ENCODE measurements at places on chromosomes 13 and 19.

DNA sequence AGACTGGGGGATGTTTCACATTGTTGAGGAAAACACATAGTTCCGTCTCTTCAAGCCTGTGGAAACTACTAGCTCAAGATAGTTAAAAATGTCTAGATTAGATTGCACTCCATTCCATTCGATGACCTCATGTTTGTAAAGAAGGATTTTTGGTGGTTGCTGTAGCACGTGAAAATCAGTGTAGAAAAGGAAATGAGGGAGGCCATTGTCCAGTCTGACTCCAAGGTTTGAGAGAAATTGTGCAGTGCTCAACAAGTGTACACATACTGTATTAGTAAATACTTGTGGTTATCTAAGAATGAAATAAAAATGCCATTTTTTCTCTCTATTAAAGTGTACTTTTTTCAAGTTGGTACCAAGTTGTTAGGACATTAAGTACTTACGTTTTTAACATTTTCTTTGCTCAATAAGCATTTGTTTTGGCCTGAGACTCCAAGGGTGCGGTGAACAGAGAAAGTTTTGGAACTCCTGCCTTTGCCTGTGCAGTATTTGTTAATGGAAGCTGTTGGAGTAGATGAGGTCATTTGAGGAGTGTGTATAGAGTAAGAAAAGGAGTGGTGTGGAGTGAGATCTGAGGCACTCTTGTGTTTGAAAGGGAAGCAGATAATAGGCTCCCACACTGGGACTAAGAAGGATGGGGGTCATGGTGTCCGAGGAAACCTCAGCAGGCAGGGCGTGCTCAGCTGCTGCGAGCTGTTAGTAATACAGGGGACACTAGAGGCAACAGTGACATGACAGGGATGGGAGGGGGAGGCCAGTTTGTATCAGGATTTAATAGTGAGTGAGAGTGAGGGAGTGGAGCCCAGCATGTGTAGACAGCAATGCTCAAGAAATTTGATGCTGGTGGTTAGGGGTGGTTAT lies 4.4 kb downstream of the WASF3 start:
- no peaks in the 10 kb centered on the region for H3K27me3 ChIP-seq
- no peak overlapping the region for H3K4me3 ChIP-seq
- H3K4me1 ChIP-seq: no peaks in the 10 kb centered on the region
- DNase-seq: no peak
- H3K27ac ChIP-seq: no peak overlapping the region
- H3K36me3 ChIP-seq: no peaks in the 10 kb centered on the region

DNA sequence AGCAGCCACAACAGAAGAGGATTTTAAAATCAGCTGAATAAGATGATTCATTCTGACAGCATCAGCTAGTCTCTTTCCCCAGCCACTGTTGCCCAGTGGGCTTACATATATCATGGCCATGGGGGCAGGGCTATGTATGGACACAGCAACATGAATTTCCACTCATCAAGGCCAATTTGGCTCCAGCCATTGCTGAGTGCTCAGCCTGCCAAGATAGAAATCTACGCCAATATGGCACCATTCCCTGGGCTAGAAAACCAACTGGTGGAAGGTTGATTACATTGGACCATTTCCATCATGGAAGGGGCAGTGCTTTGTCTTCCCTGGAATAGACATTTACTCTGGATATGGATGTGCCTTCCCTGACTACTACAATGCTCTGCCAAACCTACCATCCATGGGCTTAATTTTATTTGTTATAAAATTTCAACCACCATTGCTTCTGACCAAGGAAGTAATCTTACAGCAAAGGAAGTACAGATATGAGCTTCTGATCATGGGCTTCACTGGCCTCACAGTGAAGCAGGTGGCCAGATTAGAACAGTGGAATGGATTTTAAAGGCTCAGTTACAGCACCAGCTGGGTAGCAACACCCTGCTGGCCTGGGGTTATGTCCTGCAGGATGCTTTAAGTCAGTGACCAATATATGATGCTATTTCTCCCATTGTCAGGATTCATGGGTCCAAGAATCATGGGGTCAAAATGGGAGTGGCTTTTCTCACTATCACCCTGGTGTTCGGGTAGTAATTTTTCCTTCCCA lies 9.8 kb upstream of the ALOX5AP start:
- no peak overlapping the region for H3K4me3 ChIP-seq
- H3K36me3 ChIP-seq: no peaks in the 10 kb centered on the region
- no peaks in the 10 kb centered on the region for H3K27me3 ChIP-seq
- H3K27ac ChIP-seq: no peak overlapping the region
- H3K4me1 ChIP-seq: no peaks in the 10 kb centered on the region

DNA sequence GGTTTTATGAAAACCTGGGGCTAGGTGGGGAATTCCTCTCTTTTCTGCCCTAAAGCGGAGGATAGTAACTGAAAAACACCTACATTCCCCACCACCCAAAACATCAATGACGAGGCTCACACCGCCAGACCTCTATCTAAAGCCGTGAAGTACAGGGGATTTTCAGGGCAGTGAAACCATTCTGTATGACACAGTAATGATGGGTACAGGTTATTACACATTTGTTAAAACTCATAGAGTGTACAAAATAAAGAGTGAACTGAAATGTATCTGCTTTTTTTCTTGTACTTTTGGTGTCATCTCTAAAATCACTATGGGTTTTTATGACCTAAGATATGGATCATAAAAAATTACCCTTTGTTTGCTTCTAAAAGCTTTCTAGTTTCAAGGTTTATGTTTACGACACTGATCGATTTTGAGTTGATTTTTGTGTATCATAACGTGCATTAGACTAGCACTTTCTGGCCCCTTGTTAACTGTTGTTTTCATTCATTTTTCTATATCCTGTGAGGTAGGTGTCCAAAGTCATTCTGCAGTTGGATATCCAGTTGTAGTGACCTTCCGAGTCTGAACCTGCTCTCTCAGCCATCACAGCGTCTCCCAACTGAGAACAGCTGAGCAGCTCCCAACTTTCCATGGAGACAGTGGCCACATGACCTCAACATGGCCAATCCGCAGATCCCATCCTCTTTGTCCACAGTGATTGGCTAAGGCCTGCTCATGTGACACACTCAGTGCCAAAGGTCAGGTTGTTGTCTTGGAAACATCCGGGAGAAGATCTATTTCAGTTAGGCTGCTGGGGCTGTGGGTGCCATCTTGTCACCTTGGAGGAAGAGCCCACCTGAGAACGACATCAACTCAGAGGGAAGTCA lies 10.3 kb downstream of the MBD3L2B start:
- H3K27me3 ChIP-seq: no peaks in the 10 kb centered on the region
- H3K4me1 ChIP-seq: no peaks in the 10 kb centered on the region
- H3K4me3 ChIP-seq: no peak overlapping the region
- no peak overlapping the region for H3K27ac ChIP-seq
- H3K36me3 ChIP-seq: no peaks in the 10 kb centered on the region

GRCh38 chr13:92260363-92260762 lies 861.9 kb downstream of the GPC5 start:
- H3K4me3 ChIP-seq: no peak overlapping the region
- H3K27ac ChIP-seq: no peak overlapping the region
- H3K4me1 ChIP-seq: no peaks in the 10 kb centered on the region
- H3K36me3 ChIP-seq: no peaks in the 10 kb centered on the region
- no peaks in the 10 kb centered on the region for H3K27me3 ChIP-seq
